NCI-H1092 (cell line): ENCODE measurements at places on chromosomes 7 and 10.
A peak's percentile ranks its signal among the peaks of the same experiment; 100 is the strongest.

DNA sequence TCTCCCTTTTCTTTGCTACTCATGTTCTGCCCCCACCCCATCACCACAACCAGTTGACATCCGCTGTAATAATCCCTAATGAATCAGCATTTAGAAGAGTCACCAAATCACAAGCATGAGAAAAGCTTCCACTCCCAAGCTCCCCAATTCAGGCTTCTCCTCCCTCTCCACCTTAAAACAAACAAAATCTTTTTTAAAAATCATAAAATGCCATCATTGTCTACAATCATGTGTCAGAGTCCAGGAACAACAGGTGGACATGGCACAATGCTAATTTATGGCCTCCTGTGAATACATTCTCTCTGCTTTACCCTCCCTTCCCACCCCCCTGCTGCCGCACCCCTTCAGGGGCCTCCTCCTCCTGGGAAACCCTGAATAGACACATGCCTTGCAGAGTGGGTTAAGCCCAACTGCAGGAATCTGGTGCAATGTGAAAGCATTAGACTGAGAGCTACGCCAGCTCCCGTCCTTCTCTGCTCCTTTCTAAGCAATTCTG is 3.7 kb downstream of the LRRC4 start:
- no peak for DNase-seq

DNA sequence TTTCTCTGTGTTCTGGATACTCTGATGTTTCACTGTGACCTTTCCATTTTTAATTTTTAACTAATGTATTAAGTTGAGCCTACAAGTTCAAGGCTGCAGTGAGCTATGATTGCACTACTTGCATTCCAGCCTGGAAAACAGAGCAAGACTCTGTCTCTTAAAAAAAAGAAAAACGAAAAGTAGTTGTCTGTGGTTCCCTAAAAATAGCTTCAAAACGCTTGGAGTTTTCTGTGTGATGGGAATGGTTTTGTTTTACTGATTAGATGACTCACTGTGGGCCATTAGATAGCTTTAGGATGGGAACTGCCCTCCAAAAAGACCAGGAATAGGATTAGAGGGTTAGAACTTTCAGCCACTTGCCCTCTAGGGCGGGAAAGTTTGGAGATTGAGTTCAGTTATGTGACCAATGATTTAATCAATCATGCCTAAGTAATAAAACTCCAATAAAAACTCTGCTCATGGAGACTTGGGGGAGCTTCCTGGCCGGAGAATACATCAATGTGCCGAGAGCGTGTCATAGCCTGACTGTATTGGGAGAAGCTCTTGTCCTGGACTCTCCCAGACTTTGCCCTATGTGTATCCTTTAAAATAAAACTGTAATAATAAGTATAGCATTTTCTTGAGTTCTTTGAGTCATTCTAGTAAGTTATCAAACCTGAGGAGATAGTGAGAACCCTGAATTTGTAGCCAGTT is 147.1 kb downstream of the LYZL1 start:
- no peak for DNase-seq

DNA sequence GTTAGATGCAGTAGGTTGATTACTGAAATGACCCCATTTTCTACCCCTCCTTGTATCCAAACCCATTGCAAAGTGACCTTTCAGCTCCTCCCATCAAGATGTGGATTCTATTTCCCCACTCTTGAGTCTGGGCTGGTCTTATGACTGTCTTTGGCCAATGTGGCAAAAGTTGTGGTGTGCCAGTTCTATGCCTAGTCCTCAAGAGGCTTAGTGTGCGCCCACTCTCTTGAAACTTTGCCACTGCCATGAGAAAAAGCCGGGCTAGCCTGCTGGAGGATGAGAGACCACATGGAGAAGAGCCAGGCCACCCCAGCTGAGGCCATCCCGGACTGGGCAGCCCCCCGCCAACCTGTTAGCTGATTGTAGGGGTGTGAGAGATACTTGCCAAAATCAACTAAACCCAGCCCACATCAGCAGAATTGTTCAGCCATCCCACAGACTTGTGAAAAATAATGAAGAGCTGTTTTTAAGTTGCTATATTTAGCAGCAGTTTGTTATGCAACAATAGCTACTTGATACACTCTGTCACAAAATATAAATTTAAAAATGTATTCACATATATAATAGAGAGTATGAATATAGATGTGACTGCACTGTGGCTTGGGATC is 131.0 kb upstream of the PALS2 start:
- no peak for DNase-seq

- peak; percentile 38 for DNase-seq
Observed at GRCh38 chr7:82605247-82605864, 161.8 kb upstream of the CACNA2D1 start.

GRCh38 chr7:88756802-88757201 is 2.7 kb upstream of the ZNF804B start:
- DNase-seq = no peak

GRCh38 chr7:22346383-22347107 is 10.4 kb downstream of the RAPGEF5 start:
- DNase-seq = no peak

- DNase-seq = peak; percentile 89
Observed at GRCh38 chr7:97555857-97556421, 175.9 kb upstream of the TAC1 start.

DNA sequence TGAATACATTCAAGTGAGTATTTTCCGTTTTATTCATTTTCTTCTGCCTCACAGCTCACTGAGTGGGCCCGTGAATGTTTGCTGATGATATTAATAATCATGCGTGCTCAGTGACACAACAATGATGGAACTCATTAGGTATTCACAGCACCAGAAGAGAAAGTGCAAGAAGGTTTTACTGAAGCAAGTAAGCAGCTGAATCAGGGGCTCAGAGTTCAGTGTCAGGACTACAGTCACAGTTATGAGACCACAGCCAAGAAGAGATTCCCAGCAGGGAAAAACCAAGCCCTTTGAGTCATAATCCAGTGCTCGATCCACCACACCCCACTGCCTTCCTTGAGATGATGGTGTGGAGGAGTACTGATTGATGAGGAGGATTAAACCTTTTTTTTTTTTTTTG is 247.4 kb downstream of the KIAA1217 start:
- DNase-seq = no peak

DNA sequence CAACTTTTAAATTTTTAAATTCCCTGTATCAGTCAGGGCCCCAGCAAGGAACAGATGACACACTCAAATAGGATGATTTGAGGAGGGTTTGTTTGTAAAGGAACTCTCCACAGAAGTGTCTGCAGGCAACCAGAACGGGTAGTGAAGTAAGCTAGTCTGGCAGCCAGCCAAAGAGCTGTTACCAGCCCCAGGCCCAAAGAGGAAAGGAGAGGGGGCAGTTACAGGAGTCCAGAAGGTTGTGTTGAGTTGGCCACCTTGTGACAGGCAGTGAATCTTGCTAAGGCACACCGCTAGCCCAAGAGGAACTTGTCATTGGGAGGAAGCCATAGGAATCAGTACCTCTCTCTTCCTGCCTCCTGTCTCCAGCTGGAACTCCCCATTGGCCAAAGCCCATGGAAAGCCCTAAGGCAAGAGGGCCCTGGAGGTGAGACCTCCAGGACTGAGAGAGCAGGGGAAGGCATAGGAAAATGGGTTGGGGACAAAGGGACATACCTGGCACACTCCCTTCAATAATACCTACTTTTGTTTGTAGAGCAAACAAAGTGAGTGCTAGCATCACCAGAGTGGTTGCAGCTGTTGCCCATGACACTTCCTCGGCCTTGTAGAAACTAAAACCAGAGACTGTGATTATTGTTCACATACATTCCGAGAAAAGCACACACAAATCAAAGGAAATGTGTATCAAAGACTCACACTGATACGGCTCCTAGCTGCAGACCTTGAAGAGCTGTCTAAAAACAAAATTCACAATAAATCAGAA is 25.4 kb upstream of the GATAD1 start:
- DNase-seq = peak; percentile 67

- peak; percentile 33 for DNase-seq
Observed at GRCh38 chr7:69457595-69458504, 140.4 kb upstream of the AUTS2 start.

- DNase-seq = peak; percentile 58
Observed at GRCh38 chr10:77165445-77166208, 472.0 kb downstream of the KCNMA1 start.

DNA sequence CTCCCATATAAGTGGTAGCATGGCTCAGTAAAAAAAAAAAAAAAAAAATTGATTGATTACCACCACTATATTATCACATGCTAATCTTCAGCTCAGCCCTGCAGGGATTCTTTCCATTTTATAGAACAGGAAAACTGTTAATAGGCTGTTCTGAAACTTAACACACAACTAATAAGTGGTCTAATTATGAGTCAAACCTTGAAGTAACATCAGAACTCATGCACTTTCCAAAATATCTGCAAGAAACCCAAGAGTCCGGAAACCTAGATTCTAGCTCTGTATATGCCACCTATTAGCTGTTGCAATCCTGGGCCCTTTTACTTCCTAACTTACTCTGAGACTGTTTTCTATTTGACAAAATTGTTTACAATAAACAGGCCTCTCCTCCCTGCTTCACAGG is 23.9 kb downstream of the SEM1 start:
- DNase-seq = no peak

DNA sequence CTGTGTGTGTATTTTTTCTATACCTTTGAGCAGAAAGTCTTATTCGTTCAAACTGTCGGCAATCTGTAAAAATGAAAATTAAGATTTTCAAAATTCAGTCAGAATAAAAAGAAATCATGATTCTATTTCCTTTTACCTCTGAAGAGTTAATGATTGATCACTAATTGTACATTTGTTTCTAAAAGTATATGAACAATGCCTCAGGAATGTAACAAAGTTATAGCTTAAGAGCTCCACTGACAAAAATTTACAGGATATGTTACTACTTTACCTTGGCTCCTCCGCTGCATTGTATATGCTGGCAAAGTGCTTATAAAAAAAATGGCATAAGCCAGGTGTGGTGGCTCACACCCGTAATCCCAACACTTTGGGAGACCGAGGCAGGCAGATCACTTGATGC is 225.7 kb downstream of the VTI1A start:
- no peak for DNase-seq

- no peak for DNase-seq
Observed at GRCh38 chr10:79068203-79068561, 584 bp upstream of the ZMIZ1 start.
